ENCODE measurements at places on chromosomes 3 and 15. TPM values are rescaled to one million over a fixed set of nuclear protein-coding genes. Genes with fewer than 3 reads are reported as not detected.

Gene SLITRK3
- 4.7 TPM for total RNA-seq

Gene ZFYVE19
- 22.5 TPM for total RNA-seq

Gene ELL3
- total RNA-seq, result 5.0 TPM

Gene FRMD4B
- 110 TPM for total RNA-seq

Gene ZNF660
- total RNA-seq, result 28.5 TPM

Gene GNAT1
- total RNA-seq, result not detected

Gene CPNE9
- 0.31 TPM for total RNA-seq

Gene C3orf20
- total RNA-seq, result 0.31 TPM

Gene ONECUT1
- not detected for total RNA-seq

Gene TLNRD1
- total RNA-seq, result 13.8 TPM

Gene ITIH1
- total RNA-seq, result not detected

Gene SHF
- 72.0 TPM for total RNA-seq

Gene GRK7
- total RNA-seq, result 0.31 TPM

Gene PML
- total RNA-seq, result 19.1 TPM

Gene COX5A
- total RNA-seq, result 43.5 TPM

Gene CEP97
- total RNA-seq, result 73.6 TPM

Gene ARL8B
- total RNA-seq, result 65.7 TPM

Gene GOLGA8O
- not detected for total RNA-seq

Gene ZPLD1
- total RNA-seq, result not detected

Gene GOLGA8R
- 1.6 TPM for total RNA-seq

Gene CLDN18
- total RNA-seq, result not detected

Gene MESP1
- total RNA-seq, result 2.2 TPM

Gene LRRC31
- not detected for total RNA-seq

Gene CLDN16
- 0.63 TPM for total RNA-seq

Gene FANCD2OS
- not detected for total RNA-seq
